ENCODE measurements at places on chromosomes 2 and 18.

- DNase-seq: peak; percentile 76
These were observed 579 bp downstream of the MAT2A start for GRCh38 chr2:85539361-85540132.

DNA sequence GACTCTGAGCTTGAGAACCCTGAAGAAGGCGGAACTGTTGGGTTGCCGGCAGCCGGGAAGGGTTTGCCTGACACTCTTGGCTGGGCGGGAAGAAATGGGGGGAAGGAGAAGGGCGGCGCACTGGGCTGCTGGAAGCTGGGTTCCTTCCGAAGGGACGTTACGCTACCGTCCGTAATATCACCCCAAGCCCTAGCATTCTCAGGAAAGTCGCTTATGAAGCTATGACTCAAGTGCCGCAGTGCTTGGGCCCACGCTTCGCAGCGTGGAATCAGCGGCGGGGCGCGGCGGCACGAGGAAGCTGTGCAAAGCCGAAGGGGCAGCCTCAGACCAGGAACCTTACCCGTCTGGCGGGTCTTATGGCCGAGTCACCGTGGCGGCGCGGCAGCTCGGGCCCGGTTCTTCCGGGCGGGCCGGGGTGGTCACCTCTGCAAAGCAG lies 50.2 kb upstream of the SIGLEC15 start:
- peak; percentile 44 for DNase-seq

GRCh38 chr2:1599301-1600085 lies 144.8 kb downstream of the PXDN start:
- DNase-seq: no peak

GRCh38 chr2:215692387-215693079 lies 256.7 kb upstream of the FN1 start:
- no peak for DNase-seq
